HFFc6 (cell line): ENCODE measurements at places on chromosomes 3 and 15. TPM values are rescaled to one million over a fixed set of nuclear protein-coding genes. Genes with fewer than 3 reads are reported as not detected.

Gene STRIT1
- total RNA-seq, result not detected in 3 replicates

Gene RBM6
- total RNA-seq, result 32.2 to 36.3 TPM (median 32.5 TPM) in 3 replicates

Gene TMEM158
- total RNA-seq, result 28.7 to 82.2 TPM (median 41.1 TPM) in 3 replicates

Gene CELF6
- not detected in 3 replicates for total RNA-seq

Gene SEMA5B
- total RNA-seq, result not detected in 3 replicates

Gene STIMATE
- total RNA-seq, result 22.2 to 24.2 TPM (median 23.6 TPM) in 3 replicates

Gene SIDT1
- total RNA-seq, result not detected in 2 replicates

DNA sequence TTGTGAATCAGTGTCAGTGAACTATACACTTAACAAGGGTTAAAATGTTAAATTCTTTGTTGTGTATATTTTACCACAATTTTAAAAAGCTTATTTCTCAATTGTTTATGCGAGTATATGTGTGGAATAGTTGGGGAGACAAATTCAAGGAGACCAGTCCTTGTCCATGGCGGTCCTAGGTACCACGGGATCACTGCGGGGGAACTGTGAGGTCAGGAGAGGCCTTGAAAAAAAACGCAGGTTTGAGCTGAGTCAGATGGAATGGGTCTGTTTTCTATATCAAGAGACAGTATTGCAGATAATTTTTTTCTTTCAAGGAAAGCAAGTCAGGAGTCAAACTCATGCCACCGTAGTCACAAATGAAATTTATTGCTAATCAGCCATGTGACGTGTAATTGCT lies 18.5 kb downstream of the IGF1R start:
- H3K4me1 ChIP-seq, result peaks cover 76% of the 10 kb centered on the region
- H3K27ac ChIP-seq, result peak overlapping the region; percentile 47; the same call in 1 of the 2 replicates
- H3K36me3 ChIP-seq, result no peaks in the 10 kb centered on the region

DNA sequence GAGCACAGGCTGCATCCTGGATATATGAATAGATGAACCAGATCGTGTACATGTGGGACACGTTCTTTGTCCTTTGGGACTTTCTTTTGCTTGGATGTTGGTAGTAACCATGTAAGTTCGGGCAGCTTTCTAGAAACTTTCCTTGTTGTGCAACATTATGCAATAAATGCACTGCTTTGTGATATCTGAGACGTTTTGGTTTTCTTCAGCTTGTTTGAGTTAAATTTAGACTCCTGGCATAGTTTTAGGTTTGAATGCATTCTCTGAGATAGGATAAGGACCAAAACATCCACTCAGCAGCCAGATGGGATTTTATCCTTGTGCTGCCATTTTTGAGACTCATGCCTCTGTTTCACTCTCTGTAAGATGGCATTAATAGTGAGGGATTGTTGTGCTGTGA lies 158.9 kb downstream of the IGF1R start:
- H3K36me3 ChIP-seq, result no peaks in the 10 kb centered on the region; the same call in 1 of the 2 replicates
- peak; percentile 70 for DNase-seq
- H3K4me3 ChIP-seq, result 0 out of 2 replicates have a peak overlapping the region, but pooled peaks have one; percentile 22
- peaks cover 45% of the 10 kb centered on the region for H3K4me1 ChIP-seq
- H3K27ac ChIP-seq, result peak overlapping the region; percentile 59
- no peaks in the 10 kb centered on the region; the same call in 1 of the 2 replicates for H3K27me3 ChIP-seq

DNA sequence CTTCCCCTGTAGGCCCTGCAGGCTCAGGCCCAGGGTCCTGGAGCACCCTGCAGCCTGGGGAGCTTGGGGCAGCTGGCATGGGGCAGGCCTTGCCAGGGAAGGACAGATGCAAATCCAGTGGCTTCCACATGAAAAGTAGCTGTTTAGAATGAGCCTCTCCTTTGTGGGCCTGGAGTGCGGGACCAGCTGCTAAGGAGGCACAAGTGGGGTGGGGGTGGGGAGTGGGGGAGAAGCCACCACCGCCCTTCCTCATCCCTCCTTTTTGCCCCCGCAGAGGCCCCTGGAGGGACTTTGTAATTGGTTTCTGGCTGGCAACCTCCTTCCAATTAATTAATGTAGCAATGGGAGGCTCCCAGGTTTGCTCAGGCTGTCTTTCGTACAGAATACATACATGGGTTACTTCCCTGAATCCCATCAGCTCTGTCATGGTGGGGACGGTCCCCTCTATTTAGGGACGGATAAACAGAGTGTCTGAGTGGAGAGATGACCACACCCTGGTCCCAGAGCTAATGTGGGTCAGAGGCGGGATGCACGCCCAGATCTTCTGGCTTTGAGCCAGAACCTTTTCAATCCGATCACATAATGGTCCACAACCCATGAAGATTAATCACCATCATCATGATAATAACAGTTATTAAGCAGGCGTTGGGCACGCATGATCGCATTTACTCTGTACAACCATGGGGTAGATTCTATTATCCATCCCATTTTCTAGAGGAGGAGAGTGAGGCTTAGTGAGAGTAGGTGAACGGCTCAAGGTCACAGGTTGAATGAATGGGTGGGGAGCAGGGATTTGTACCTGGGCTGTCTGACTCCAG lies 6.2 kb downstream of the CORO2B start:
- H3K27ac ChIP-seq, result peak overlapping the region; percentile 89
- H3K4me3 ChIP-seq, result peak overlapping the region; percentile 7; the same call in 1 of the 2 replicates
- no peaks in the 10 kb centered on the region; the same call in 1 of the 2 replicates for H3K27me3 ChIP-seq
- no peaks in the 10 kb centered on the region for H3K36me3 ChIP-seq
- peaks cover 74% of the 10 kb centered on the region for H3K4me1 ChIP-seq
- no peak for DNase-seq

DNA sequence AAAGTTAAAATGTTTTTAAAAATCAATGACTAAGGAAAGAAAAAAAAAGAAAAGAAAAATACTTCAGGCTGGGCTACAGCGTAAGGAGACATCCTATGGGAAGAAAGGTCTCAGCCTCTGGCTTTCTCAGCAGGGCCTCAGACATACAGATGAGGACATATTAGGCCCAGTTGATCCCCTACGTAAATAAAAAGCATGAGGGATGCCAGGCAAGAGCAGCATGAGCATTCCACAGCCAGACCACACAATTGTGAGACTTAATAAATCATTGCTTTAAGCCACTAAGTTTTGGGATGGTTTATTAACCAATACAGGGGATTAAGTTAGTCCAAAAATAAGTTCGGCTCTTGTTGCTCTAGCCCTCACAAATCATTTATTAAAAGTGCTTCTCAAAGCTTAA lies 394.1 kb upstream of the NECTIN3 start:
- peaks cover 10% of the 10 kb centered on the region for H3K4me1 ChIP-seq
- DNase-seq, result no peak
- no peak overlapping the region for H3K27ac ChIP-seq
- H3K36me3 ChIP-seq, result peaks cover 7% of the 10 kb centered on the region; the same call in 1 of the 2 replicates
- H3K27me3 ChIP-seq, result peaks cover 2% of the 10 kb centered on the region; the same call in 1 of the 2 replicates

DNA sequence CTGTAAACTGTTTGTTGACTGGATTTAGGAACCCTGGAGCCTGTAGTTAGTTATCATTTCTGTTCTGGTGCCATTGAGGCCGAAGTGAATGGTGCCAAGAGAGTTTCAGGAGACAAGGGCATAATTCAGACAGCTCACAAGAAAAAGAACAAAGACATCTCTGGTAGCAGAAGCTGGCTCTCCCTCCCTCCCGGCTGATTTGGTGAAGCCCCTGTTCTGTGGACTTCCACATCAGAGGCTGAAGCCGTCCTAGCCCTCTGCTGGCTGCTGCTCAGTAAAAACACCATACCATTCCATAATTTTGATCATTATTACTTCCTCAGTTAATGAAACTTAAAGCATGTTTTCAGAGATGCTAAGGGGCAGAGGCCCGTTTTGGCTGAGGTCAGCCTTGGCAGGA lies 381.2 kb upstream of the WNT5A start:
- no peak overlapping the region for H3K4me3 ChIP-seq
- no peaks in the 10 kb centered on the region for H3K36me3 ChIP-seq
- no peak overlapping the region for H3K27ac ChIP-seq
- no peak for DNase-seq

- no peaks in the 10 kb centered on the region for H3K27me3 ChIP-seq
- H3K36me3 ChIP-seq, result no peaks in the 10 kb centered on the region
- H3K27ac ChIP-seq, result peak overlapping the region; percentile 65; the same call in 1 of the 2 replicates
Observed at GRCh38 chr3:179181021-179181472, 32.9 kb downstream of the PIK3CA start.

- DNase-seq, result peak; percentile 57
- no peaks in the 10 kb centered on the region for H3K36me3 ChIP-seq
- peaks cover 5% of the 10 kb centered on the region for H3K27me3 ChIP-seq
- H3K4me1 ChIP-seq, result peaks cover 13% of the 10 kb centered on the region
Observed at GRCh38 chr15:77870195-77871065, 207.1 kb downstream of the TBC1D2B start.

DNA sequence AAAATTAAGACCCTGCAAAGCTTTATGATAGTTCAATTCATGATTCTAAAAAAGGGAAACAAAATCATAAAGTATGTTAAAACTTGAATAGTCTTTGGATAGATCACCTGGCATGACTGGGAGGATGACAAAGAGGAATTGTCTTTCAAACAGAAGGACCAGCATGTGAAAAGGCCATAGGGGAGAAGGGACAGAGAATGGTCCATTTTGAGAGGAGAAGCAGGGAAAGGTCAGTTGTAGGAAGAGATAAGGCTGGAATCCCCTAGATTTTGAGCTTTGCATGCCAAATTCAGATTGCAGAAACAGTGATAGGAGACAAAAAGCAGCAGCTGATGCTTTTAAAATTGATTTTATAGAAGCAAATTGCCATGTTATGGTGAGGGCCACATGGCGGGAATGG lies 12.7 kb downstream of the PROS1 start:
- DNase-seq, result no peak
- H3K4me3 ChIP-seq, result no peak overlapping the region
- no peak overlapping the region for H3K27ac ChIP-seq
- no peaks in the 10 kb centered on the region for H3K36me3 ChIP-seq
- no peaks in the 10 kb centered on the region for H3K4me1 ChIP-seq
- H3K27me3 ChIP-seq, result peaks cover 19% of the 10 kb centered on the region

DNA sequence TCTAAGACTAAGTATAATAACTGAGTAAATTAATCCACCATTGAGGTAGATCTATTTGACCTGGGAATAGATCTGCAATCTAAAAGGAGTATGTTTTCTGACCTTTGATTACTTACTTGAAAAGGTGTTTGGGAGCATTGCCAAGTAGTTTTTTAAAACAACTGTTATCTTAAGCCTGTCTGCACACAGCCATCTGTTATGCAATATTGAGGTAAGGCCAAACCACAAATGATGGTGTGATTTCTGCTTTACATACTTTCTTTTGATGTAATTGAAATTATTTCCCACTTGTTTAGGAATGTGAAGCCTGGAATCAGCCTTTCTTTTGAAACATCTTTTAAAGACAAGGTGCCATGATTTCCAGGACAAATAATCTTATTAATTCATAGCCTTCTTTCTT lies 274.0 kb downstream of the BBX start:
- peaks cover 37% of the 10 kb centered on the region for H3K36me3 ChIP-seq
- no peak overlapping the region for H3K27ac ChIP-seq
- DNase-seq, result no peak
- no peak overlapping the region for H3K4me3 ChIP-seq
- no peaks in the 10 kb centered on the region; the same call in 1 of the 2 replicates for H3K27me3 ChIP-seq

DNA sequence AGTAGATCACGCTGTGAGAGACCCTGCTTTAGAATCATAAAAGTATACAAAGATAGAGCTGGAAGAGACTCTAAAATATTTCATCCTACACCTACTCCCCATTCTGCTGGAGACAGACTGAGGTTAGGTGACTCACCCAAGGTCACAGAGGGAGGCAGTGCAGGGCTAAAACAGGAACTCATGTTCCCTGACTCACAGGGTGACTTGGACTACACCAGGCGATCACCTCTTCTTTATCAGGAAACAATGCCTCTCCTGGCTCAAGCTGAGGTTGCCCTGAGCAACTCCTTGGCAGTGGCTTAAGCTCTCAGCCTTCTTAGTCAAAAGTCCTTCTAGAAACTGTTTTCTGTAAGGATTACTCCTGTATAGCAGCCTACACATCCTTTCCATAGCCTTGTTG lies 26.4 kb upstream of the TNFAIP8L3 start:
- peak overlapping the region; percentile 37 for H3K4me3 ChIP-seq
- H3K27me3 ChIP-seq, result no peaks in the 10 kb centered on the region
- peak; percentile 96 for DNase-seq
- H3K36me3 ChIP-seq, result 0 out of 2 replicates have a peak, but pooled peaks cover 4% of the 10 kb centered on the region
- H3K4me1 ChIP-seq, result peaks cover 40% of the 10 kb centered on the region

DNA sequence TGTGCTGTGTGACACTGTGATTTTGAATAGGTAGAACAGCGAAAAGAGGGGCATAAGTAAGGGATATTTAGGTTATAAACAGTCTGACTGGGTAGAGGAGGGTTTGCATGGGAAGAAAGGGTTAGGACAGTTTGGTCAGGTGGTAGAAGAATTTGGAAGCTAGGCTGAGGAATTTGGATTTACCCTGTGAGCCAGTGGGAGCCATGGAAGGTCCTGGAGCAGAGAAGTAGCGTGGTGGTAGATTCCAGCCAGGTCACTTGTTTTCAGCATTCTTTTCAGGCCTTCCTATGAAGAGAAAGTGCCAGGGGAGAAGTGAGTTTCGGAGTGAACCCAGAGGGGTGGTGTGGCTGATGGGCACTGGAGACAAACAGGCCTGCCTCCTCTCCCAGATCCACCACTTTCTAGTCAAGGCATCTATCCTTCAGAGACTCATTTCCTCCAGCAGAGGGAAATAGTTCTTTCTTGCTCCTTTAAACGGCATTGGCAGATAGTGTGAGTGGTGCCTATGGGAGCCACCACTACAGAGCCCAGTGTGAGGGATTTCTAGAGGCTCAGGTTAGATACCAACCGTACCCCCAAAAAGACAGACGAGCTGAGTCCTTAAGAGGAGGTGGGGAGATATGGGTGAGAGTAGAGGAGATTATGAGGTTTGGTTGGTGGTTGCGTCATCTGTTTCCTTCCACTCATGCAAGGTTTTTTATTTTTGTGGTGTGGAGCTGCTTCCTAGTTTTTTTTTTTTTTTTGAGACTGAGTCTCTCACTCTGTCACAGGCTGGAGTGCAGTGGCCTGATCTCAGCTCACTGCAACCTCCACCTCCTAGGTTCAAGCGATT lies 21.2 kb downstream of the PXK start:
- H3K4me3 ChIP-seq, result no peak overlapping the region
- peaks cover 33% of the 10 kb centered on the region for H3K4me1 ChIP-seq
- no peak overlapping the region; the same call in 1 of the 2 replicates for H3K27ac ChIP-seq
- H3K36me3 ChIP-seq, result no peaks in the 10 kb centered on the region; the same call in 1 of the 2 replicates

DNA sequence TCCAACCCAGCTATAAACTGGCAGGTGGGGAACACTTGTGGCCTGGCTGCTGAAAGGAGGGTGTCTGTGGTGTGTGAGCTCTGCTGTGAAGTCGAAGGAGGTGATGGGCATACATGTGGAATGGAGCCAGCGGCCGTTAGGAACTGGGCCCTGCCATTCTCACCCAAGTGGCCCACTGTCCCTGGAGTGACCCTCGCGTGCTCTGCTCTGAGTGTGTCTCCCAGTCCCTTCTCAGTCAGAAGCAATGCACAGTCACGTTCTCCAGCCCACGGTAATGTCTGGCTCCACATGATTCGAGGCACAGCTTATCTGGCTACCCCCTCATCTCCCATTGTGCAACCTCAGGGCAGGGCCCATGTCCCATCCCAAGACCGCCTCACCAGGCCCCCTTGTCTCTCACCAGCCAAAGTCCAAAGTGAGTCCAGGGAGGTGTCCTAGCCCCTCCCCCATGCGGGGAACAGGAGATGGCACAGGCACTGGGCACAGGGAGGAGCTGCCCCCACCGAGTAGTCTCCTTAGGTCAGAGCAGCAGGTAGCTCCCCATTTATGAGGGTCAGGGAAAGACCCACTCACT lies 62.9 kb downstream of the ZNF445 start:
- H3K36me3 ChIP-seq, result no peaks in the 10 kb centered on the region
- no peak overlapping the region for H3K27ac ChIP-seq
- H3K27me3 ChIP-seq, result peaks cover 8% of the 10 kb centered on the region
- H3K4me3 ChIP-seq, result no peak overlapping the region

- DNase-seq, result no peak
- peaks cover 5% of the 10 kb centered on the region for H3K27me3 ChIP-seq
- peak overlapping the region; percentile 97 for H3K4me3 ChIP-seq
- H3K4me1 ChIP-seq, result peaks cover 42% of the 10 kb centered on the region
Observed at GRCh38 chr3:38139191-38139590, 730 bp downstream of the MYD88 start.
